Kidney glomerular epithelial cell (primary cell): ENCODE measurements at places on chromosomes 7 and 10.

- DNase-seq = peak; percentile 83
These were observed 56.3 kb downstream of the SFMBT2 start for GRCh38 chr10:7354330-7355047.

DNA sequence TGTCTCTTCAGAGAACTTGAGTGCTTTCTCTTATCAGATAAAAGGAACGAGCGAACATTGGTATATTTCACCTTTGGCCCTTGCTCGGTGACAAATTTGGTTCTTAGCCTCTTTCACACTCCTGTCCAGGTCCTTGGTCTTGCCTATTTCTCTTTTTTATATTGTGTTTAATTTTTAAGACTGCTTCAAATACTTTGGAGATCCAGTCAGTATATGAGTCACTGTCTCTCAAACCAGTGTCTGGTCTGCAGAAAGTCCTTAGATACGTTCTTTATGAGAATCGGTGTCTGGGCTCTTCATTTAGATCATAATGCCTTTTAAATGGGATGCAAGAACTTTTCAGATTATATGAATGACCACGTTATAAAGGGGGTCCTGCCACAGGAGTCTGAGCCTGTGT is 55.0 kb downstream of the PIK3AP1 start:
- DNase-seq = peak; percentile 31

GRCh38 chr10:119498889-119499676 is 43.4 kb downstream of the RGS10 start:
- peak; percentile 91 for DNase-seq

DNA sequence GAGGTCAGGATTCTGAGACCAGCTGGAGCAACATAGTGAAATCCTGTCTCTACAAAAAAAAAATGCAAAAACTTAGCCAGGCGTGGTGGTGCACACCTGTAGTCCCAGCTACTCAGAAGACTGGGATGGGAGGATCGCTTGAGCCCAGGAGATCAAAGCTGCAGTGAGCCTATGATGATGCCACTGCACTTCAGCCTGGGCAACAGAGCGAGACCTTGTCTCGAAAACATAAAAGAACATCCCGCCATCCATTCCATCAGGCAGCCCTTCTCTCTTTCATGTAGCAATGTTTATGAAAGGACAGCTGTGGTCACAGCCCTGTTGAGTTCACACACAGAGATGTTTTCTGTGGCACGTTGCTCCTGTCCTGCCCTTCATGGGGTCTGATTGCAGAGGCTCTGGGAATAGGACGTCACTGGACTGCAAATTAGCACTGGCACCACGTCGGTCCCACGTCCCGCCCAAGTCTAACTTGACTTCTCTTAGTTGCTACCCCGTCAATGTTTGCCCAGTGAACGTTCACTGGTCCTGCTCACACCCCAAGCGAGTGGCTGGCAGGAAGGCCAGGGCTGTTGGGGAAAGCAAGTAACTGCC is 64.5 kb upstream of the MYL10 start:
- DNase-seq = no peak

- DNase-seq = no peak
These were observed 145.0 kb downstream of the PTPN20 start for GRCh38 chr10:47056247-47056510.
